ENCODE measurements at places on chromosomes 7 and 10.

- DNase-seq: no peak
Observed at GRCh38 chr10:90308223-90308622, 549.6 kb downstream of the HTR7 start.

DNA sequence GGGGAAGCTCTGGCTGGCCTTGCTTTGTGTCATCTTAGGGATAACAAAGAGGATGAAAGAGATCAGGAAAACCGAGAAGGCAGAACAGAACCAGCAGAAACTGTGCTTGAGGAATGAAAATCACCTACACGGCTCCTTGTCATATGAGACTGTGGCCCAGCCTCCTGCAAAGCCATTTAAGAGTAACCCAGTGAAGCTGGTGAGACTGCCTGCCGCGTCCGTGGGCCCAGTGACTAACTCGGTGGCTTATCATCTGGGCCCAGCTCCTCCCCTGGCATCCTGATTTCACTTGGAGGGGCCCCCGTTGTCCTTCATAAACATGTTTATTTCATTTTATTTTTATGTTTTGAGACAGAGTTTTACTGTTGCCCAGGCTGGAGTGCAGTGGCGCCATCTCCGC is 30.7 kb downstream of the HTRA1 start:
- no peak for DNase-seq

DNA sequence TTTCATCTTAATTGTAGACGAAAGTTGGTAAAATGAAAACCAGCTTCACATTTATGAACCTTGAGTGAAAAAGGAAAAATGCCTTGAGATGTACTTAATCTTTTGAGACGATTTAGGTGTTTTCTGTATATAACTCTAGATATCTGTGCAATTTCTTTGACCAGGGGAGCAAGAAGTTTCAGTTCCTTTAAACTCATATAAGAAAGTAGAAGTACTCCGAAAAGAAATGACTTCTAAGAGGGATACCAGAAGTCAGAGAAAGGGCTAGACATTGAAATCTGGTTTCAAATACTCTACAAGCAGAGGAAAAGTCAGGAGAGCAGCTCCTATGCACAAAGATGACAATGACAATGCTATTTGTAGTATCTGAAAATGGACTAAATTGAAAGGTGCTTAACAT is 303.7 kb downstream of the BAMBI start:
- DNase-seq: no peak

DNA sequence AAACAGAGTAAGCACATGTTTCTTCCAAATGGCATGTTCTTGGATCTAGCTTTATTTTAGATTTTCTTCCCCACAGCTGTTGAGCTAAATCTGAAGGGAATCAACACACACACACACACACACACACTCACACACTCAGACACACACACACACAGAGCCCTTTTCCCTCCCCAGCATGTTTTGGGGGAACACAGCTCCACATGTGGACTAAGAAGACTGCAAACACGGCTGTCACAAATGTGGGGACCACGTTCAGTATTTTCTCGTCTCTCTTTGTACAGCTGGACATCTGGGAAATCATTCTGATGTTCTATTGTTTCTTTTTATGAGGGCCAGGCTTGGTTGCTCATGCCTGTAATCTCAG is 116.3 kb downstream of the ABLIM1 start:
- DNase-seq: no peak

DNA sequence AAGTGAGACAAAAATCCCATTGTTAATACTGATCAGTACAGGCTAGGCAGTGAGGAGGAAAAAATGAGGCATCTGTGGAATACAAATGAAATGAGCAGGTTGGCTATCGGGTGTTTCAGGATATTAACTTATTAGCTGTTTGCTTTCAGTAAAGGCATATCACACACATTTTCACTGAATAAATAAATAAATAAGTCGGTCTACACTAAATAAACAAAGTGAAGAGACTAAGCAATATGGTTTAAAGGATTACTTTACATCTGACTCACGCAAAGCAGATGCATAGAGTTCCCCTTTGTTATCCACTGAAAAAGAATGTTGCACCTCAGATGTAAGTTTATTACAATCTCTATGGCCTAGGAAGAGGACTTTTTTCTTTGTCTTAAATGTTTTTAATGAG is 6.3 kb upstream of the SEMA3A start:
- no peak for DNase-seq

DNA sequence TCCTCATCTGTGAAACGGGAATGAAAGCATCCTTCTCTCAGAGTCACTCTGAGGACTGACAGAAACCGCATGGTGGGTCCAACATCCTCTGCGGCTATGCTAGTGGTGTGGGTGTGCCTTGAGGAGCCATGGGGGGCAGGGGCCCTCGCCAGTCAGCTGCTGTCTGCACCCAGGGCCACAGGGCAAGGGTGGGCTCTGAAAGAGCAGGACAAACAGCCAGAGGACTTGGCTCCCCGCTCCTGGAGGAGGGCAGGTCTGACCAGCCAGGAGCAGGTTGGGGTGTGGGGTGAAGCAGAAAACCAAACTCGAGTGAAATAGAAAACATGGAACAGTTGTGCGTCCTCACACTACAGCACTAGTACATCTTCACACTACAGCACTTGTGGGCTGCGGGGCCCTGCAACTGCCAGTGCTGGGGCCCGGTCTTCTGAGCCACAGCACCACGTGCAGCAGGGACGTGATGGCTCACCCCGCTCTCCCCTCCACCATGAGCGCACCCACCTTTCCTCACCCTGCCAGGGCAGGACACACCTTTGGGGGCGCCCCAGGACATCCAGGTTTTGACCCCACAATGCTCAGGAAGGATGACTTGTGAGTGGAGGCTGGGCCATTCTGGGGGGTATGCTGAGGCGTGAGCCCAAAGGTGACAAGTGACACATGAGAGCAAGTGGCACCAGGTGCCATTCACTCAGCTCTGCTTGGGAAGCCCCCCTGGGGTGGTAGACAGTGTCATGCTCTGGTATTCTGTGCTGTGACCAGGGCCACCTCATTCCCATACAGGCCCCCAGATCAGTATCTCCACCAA is 96.1 kb upstream of the RET start:
- DNase-seq: no peak

- no peak for DNase-seq
Observed at GRCh38 chr7:80583901-80584300, 54.5 kb upstream of the CD36 start.

GRCh38 chr7:75738975-75739795 is 444 bp upstream of the HIP1 start:
- peak; percentile 99 for DNase-seq

- DNase-seq: no peak
Observed at GRCh38 chr7:83289419-83289993, 126.8 kb upstream of the PCLO start.

- no peak for DNase-seq
Observed at GRCh38 chr7:77687747-77688144, 8.5 kb upstream of the RSBN1L start.

- no peak for DNase-seq
Observed at GRCh38 chr10:133379801-133380666, 972 bp downstream of the PAOX start.

DNA sequence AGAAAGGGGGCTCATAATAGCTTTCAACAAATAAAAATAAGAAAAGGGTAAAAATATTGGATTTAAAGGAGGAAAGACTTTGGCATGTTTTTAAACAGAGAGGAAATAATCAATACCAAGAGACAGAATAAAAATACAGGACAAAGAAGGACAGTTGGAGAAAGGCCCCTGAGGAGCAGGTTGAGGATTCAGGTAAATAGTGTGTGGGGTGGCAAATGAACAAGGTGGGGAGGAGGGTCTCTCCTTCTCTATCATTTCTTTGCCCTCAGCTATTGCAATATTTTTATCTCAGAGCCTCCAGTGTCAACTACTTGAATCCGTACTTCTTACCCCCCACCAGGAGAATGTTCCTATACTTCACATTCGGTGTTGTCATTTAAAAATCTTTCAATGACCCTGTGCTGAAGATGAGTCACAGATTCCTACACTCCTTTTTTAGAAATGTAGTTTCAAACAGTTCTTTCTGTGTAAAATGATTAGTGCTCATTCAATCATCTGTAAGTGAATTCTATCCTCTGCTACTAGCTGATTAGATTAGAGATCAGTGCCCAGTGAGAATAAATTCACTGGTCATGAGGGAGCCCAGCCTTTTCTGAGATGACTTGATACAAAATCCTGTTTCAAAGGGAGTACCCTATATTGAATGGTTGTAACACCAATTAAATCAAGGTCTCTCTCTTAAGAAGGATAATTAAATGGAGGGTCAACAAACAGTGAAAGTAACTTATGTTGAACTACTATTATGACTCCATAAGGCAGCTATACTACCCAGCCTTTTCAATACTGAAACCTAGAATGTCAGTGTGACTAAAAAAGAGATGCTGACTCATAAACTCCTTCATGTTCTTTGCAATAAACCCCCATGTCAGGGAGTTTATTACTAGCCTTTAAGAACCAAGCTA is 50.4 kb upstream of the WNT16 start:
- DNase-seq: no peak

DNA sequence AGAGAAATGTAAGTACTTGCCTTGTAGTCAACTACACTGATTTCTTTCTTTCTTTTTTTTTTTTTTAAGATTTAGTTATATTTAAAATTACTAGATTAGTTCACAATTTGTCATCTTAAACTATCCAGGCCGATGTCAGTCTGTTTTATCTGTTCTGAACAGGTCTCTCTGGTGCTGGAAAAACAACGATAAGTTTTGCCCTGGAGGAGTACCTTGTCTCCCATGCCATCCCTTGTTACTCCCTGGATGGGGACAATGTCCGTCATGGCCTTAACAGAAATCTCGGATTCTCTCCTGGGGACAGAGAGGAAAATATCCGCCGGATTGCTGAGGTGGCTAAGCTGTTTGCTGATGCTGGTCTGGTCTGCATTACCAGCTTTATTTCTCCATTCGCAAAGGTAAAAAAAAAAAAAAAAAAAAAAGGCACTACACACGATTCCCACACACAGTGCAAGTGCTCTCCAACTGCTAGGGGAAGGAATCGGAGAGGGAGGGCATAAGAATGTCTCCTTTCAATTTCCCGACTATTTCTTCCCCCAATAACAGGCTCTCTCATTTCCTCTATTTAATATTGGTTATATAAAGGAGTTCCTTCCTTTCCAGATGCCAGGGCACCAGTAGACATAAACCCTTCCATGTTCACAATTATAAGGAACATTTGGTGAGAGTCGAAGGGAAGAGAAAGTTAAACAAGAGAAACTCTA is 53.4 kb downstream of the PAPSS2 start:
- DNase-seq: no peak

DNA sequence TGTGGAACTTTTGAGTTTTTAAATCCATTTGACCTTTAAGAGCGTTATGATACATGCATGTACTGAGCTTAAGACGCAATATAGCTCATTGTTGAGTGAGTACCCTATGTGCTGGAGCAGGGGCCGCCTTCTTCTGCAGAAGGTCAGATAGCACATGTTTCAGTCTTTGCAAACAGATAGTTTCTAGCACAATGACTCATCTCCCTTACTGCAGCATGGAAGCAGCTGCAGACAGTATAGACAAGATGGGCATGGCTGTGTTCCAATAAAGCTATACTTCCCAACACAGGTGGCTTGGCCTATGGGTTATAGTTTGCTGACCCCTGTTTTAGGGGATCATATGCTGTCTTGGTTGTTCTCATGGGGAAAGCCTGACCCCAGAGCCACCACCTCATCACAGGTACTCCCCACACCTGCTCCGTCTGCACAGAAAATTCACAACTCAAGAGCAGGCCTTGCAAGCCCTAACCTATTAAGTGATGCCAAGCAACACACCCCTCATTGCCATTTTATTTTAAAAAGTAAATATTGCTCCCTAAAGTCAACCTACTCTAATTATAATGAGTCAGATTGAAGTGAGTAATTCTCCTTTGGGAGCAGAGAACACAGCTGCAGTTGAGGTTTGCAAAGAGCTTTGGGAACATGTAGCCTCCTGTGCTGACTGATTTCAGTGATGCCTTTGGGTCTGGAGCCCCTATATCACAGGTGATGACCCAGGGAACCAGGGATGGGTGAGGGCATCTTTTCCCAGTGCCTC is 330.1 kb downstream of the PAXIP1 start:
- DNase-seq: no peak

GRCh38 chr10:112852306-112852705 is 97.7 kb upstream of the TCF7L2 start:
- DNase-seq: no peak

- DNase-seq: no peak
Observed at GRCh38 chr7:19145434-19146115, 354 bp upstream of the FERD3L start.

- no peak for DNase-seq
Observed at GRCh38 chr10:128568990-128569945, 443.0 kb upstream of the MKI67 start.

DNA sequence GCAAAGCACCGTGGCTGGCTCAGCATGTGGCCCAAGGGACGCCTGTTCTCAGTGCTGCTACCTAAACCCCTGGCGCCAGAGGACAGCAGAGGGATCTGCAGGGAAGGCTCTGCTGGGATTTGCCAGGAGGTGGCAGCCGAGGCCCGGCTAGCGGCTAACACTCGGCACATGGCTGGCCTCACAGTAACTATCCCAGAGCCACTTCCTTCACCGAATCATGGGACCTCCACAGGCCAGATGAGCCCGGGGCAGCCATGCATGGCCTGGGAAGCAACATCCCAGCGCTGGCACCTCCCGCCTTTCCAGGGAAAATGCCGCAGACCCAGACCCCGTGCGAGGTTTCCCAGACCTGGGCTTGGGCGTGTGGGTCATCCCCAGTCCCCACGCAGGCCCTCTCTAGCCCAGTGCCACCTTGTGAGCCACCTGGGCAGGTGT is 36.4 kb downstream of the DPYSL4 start:
- DNase-seq: peak; percentile 65

GRCh38 chr7:146378196-146378595 is 261.6 kb downstream of the CNTNAP2 start:
- no peak for DNase-seq

- no peak for DNase-seq
Observed at GRCh38 chr10:5547681-5547930, 22.8 kb downstream of the CALML3 start.

- DNase-seq: no peak
Observed at GRCh38 chr10:121237718-121238117, 360.5 kb downstream of the FGFR2 start.

DNA sequence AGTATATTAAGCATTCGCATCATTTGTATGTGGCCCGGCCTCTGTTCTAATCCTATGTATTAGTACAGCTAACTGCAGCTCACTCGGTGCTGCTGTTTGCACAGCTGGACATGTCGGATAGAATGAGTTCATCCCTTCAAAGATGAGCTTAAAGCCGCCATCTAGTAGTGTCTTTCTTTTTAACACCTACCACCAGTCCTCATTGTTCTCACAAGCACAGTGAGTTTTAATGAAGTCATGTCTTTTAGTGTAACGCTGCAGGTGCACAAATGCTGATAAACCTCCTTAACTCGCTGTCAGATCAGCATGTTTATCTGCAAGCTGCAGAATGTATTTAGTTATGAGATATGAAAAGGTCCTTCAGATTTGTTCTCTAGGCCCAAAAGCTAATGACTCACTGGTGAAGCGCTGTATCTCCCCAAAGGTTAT is 247.5 kb downstream of the MTERF1 start:
- no peak for DNase-seq

- DNase-seq: no peak
Observed at GRCh38 chr10:112790921-112791320, 159.1 kb upstream of the TCF7L2 start.

- DNase-seq: no peak
Observed at GRCh38 chr10:24695452-24695851, 28.2 kb downstream of the ARHGAP21 start.

Measured in occipital lobe (tissue), 3 donors.